ENCODE measurements at places on chromosomes 4 and X. TPM values are rescaled to one million over a fixed set of nuclear protein-coding genes. Genes with fewer than 3 reads are reported as not detected.

The CWH43 gene
- not detected for total RNA-seq

The FGFR3 gene
- 6.1 TPM for total RNA-seq

The BEND4 gene
- total RNA-seq = 8.6 TPM

The SPANXN2 gene
- total RNA-seq = not detected

The H2BW2 gene
- not detected for total RNA-seq

The IL2RG gene
- total RNA-seq = 0.25 TPM

The GPC4 gene
- 4.7 TPM for total RNA-seq

The NALF2 gene
- 2.2 TPM for total RNA-seq

The SMIM9 gene
- not detected for total RNA-seq

The GRIA3 gene
- total RNA-seq = 57.3 TPM

The SPP1 gene
- total RNA-seq = 73.0 TPM

The ZAR1 gene
- total RNA-seq = 0.25 TPM

The CYTL1 gene
- total RNA-seq = 0.49 TPM

The BTK gene
- 0.49 TPM for total RNA-seq

The GUF1 gene
- total RNA-seq = 39.6 TPM

The PITX2 gene
- total RNA-seq = not detected

The CFAP47 gene
- total RNA-seq = 3.2 TPM

The TEX11 gene
- total RNA-seq = under 0.01 TPM

The SHROOM2 gene
- total RNA-seq = 17.9 TPM

The VGLL1 gene
- total RNA-seq = not detected

The SLC4A4 gene
- total RNA-seq = 17.7 TPM
